Daoy (cell line): ENCODE measurements at places on chromosomes 4 and X. TPM values are rescaled to one million over a fixed set of nuclear protein-coding genes. Genes with fewer than 3 reads are reported as not detected.

Gene DCLK2
- total RNA-seq = 9.7 and 13.5 TPM in 2 replicates

DNA sequence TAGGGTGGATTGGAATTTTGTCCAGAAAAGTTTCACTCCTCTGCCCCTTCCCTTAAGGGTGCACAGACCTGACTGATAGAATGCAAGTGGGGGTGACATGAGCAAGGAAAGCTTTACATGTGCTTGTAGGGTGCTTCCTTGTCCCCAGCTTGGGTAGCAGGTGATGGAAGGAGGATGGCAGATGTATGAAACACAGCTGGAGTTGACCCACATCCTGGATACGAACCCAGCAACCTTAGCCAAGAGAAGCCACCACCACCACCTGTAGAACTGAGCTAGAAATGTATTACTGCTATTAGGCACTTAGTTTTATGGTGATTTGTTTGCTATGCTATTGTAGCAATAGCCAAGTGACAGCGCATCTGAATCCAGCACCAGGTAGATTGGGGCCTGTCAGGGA is 227.4 kb downstream of the HS3ST1 start:
- DNase-seq = no peak

DNA sequence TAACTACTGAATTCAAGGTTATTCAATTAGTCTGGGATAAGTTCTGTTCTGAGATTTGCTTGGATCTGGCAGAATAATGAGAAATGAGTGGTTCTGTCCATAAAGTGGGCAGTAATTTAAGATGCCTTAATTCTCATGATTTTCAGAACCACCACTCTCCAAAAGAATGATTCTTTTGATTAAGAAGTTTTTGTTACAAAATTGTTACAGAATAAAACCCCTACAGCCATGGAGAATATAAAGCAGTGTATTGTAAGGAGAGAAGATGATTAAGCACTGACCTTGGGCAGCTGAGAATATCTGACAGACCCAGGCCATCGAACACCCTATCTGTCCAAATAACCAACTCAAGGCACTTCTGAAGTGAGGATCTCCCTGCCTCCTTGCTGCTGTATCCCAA is 12.4 kb downstream of the AMELX start:
- no peak for DNase-seq

- DNase-seq = no peak
Observed at GRCh38 chr4:10273030-10273429, 156.4 kb upstream of the WDR1 start.

Gene ARR3
- not detected in 2 replicates for total RNA-seq

DNA sequence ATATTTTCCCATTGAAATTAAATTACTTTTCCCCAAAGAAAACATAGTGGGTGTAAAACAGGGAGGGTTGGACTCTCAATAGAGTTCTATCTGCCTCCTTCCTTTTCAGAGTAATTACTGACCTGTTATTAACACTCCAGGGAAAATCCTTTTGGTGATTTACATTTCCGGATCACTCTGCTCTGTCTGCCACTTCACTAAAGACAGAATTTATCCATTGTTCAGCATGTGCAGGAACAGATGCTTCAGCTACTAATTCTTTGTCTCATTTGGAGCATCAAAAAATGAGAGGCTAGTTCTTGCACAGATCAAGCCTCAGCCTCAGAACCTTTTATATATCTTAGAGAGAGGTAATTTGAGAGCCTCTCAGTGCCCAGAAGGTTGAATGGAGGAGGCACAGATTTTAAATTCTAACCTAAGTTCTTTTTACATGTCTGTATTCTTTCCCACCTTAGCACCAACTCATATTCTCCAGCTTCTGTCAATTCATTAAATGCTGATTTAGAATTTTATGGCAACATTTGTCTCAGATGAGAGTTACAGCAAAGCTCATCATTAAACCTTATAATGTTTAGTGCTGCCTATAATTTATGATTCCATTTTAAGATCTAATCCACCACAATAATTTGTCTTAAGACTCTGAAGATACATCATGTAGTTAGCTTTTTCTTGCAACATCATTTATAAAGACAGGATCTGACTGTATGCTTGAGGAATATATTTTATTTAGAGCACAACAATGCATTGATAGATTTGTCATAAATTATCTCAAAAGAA is 1494.4 kb downstream of the STIM2 start:
- no peak for DNase-seq

Gene RASGEF1B
- total RNA-seq = 0.68 and 1.1 TPM in 2 replicates

Gene CSN1S1
- not detected in 2 replicates for total RNA-seq

Gene ASIC5
- not detected in 2 replicates for total RNA-seq
